ENCODE measurements at places on chromosomes 5 and 9. TPM values are rescaled to one million over a fixed set of nuclear protein-coding genes. Genes with fewer than 3 reads are reported as not detected.

The SLC6A7 gene
- total RNA-seq = not detected

The NUTM2F gene
- total RNA-seq = not detected

The PDCD1LG2 gene
- 10.6 TPM for total RNA-seq

- peaks cover 50% of the 10 kb centered on the region for H3K36me3 ChIP-seq
- DNase-seq = no peak
- H3K27ac ChIP-seq = no peak overlapping the region
- H3K4me1 ChIP-seq = peaks cover 84% of the 10 kb centered on the region
- H3K27me3 ChIP-seq = no peaks in the 10 kb centered on the region
Observed at GRCh38 chr9:136722969-136723356, 10.6 kb downstream of the DIPK1B start.

GRCh38 chr5:9483243-9483642 is 62.6 kb downstream of the SEMA5A start:
- no peak for DNase-seq
- H3K27me3 ChIP-seq = no peaks in the 10 kb centered on the region
- H3K27ac ChIP-seq = no peak overlapping the region
- no peaks in the 10 kb centered on the region for H3K4me1 ChIP-seq

- H3K4me3 ChIP-seq = no peak overlapping the region
- H3K4me1 ChIP-seq = no peaks in the 10 kb centered on the region
- H3K27ac ChIP-seq = no peak overlapping the region
Observed at GRCh38 chr9:82436475-82436874, 447.9 kb downstream of the SPATA31D1 start.

- no peaks in the 10 kb centered on the region for H3K27me3 ChIP-seq
- no peaks in the 10 kb centered on the region for H3K4me1 ChIP-seq
- no peak overlapping the region for H3K4me3 ChIP-seq
- no peak overlapping the region for H3K27ac ChIP-seq
- H3K36me3 ChIP-seq = no peaks in the 10 kb centered on the region
Observed at GRCh38 chr9:134879664-134880483, 736 bp upstream of the FCN2 start.

All from upper lobe of left lung (tissue), 6 donors.